ENCODE measurements at places on chromosomes 12 and 14.

GRCh38 chr14:68394764-68395143 lies 398.1 kb downstream of the ZFP36L1 start:
- no peak for DNase-seq

GRCh38 chr14:61257469-61258057 lies 23.6 kb downstream of the TMEM30B start:
- DNase-seq, result no peak

GRCh38 chr12:97075934-97076630 lies 169.0 kb downstream of the NEDD1 start:
- no peak for DNase-seq

GRCh38 chr12:27506645-27507189 lies 17.3 kb upstream of the PPFIBP1 start:
- no peak for DNase-seq

- DNase-seq, result no peak
Measured at GRCh38 chr14:71466251-71466650, 466.0 kb upstream of the RGS6 start.

GRCh38 chr14:106060276-106060975 lies 534.0 kb downstream of the TMEM121 start:
- no peak for DNase-seq

- DNase-seq, result no peak
Measured at GRCh38 chr12:41962171-41962572, 182.5 kb downstream of the GXYLT1 start.

DNA sequence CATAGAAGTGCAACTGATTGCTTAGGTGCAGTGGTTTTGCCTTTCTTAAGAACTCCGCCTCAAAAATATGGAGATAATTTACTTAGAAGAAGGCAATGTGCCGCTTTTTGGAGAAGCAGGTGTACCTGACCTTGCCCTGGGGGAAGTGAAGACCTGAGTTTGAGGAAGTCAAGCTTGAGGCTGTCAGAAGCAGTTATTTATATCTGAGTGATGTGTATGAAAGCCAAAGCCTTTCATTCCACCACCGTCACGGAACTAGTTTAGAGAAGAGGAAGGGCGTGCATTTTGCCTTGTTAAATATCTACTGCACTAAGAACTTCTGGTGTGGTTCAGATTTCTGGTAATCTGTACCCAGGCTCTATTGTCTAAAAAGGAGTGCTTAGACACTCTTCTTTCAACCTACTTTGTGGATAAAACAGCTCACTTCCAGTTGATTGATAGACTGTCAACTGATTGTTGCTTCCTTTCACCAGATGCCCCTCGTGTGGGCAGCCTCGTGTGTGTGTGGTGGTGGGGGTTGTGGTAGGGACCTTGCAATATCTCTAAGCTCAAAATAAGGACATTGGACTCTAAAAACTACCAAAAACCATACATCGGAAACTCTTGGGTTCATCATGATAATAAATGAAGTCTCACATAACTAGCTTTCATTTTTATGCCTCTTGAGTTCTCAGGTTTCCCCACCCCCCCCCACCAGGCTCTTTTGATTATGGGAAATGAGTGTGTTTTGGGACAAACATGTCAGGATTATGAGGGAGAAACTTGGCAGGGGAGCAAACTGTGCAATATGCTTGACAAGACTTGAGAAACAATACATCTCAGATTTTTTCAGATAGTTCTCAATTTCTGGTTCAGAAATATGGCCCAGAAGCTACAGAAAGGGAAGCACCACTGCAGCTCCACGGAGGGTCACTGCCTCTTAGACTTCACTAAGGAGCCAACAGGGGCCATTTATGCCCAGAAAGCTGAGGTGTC lies 78.6 kb downstream of the ARF6 start:
- DNase-seq, result peak; percentile 80

DNA sequence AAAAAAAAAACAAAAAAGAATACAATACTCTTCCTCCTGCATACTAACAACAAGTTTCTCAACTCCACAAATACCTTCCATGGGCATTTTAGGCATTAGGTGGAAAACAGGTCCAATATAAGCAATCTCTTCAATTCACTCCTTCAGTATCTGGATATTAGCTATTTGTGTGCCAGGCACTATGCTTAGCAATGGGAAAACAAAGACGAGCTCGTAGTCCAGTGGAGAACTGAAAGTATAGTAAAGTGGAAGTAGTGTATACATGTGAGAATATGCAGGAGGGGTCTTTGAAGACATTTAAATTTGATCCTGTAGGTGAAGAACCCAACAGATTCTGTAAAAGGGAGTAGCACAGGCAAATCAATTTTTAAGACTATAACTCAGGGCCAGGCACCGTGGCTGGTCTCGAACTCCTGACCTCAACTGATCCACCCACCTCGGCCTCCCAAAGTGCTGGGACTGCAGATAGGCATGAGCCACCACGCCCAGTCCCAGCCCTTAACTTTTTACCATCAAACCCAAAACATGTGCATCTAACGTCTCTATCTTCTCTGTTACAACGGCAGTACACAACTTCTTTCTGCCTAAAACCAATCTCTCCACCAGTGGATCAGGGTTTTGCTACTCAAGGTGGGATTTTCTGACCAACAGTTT lies 10.6 kb downstream of the HECTD1 start:
- no peak for DNase-seq

- DNase-seq, result no peak
Measured at GRCh38 chr12:73240110-73240509, 967.9 kb downstream of the TRHDE start.

- DNase-seq, result no peak
Measured at GRCh38 chr12:38386205-38386985, 69.8 kb downstream of the ALG10B start.
